ENCODE measurements at places on chromosomes 4 and X. TPM values are rescaled to one million over a fixed set of nuclear protein-coding genes. Genes with fewer than 3 reads are reported as not detected.

MAGEB1 gene
- total RNA-seq = not detected

EDNRA gene
- total RNA-seq = not detected

WNK3 gene
- total RNA-seq = 0.05 TPM

TMEM255A gene
- total RNA-seq = not detected

MAGEA11 gene
- not detected for total RNA-seq

SPP1 gene
- not detected for total RNA-seq

ARX gene
- not detected for total RNA-seq

GRSF1 gene
- 69.2 TPM for total RNA-seq

PPEF1 gene
- total RNA-seq = not detected

PABPC1L2B gene
- total RNA-seq = not detected
